Osteoblast (primary cell): ENCODE measurements at places on chromosomes 4 and X.

GRCh38 chrX:79259073-79259689 lies 108.0 kb downstream of the ITM2A start:
- H3K4me1 ChIP-seq: no peaks in the 10 kb centered on the region
- H3K36me3 ChIP-seq: no peaks in the 10 kb centered on the region
- DNase-seq: no peak
- H3K27ac ChIP-seq: no peak overlapping the region
- H3K27me3 ChIP-seq: no peaks in the 10 kb centered on the region

- no peak overlapping the region for H3K27ac ChIP-seq
- no peaks in the 10 kb centered on the region for H3K27me3 ChIP-seq
- no peaks in the 10 kb centered on the region for H3K4me1 ChIP-seq
- no peaks in the 10 kb centered on the region for H3K36me3 ChIP-seq
- no peak for DNase-seq
These were observed 16.9 kb downstream of the CYBB start for GRCh38 chrX:37796805-37797204.

GRCh38 chrX:134551376-134552048 lies 91.5 kb downstream of the HPRT1 start:
- H3K36me3 ChIP-seq: peaks cover 5% of the 10 kb centered on the region
- H3K27me3 ChIP-seq: no peaks in the 10 kb centered on the region
- no peak for DNase-seq
- peak overlapping the region; percentile 81 for H3K4me3 ChIP-seq

DNA sequence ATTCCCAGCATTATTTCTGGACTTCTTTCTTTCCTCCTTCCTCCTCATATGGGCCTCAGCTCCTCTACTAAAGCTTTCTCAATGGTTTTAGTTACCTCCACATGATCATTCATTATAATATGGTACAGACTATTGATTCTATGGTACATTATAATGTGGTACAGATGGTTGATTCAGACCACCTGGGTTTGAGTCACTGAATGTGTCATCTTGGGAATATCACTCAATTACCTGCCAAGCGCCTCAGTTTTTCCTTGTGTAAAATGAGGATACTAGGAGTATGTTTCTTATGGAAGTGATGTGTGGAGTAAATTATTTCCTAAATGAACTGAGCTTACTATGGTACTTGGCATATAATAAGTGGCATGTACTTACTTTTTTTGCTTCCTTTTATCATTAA lies 27.7 kb downstream of the SLIT2 start:
- H3K36me3 ChIP-seq: no peaks in the 10 kb centered on the region
- H3K27me3 ChIP-seq: no peaks in the 10 kb centered on the region
- H3K4me1 ChIP-seq: peaks cover 8% of the 10 kb centered on the region
- no peak overlapping the region for H3K27ac ChIP-seq
- no peak for DNase-seq

DNA sequence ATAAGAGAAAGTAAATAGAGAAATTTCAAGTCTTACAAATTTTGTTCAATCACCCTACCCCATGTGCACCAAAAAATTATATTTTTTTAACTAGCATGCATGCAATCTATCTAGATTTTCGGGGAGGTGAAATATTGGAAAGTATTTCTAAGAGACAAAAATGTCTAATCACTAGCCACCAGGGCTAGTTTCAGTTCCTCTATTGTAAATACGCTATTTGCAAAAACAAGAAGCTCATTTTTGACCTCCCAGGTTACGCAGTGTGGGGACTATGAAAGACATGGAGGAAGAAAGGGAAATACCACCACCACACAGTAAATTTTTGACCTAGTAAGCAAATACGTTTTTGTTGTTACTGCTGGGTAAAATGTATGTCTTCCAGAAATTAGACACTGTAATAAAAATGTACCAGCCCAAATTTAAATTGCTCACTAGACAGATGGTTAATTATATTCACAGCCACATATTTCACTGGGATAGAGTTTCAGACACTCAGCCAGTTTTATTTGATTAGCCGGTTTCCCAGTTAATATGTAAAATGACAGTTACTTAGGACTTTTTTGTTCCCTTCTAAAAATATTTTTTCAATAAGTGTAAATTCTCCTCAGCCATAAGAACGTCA lies 2.2 kb downstream of the NEXMIF start:
- no peaks in the 10 kb centered on the region for H3K4me1 ChIP-seq
- no peak overlapping the region for H3K27ac ChIP-seq
- no peaks in the 10 kb centered on the region for H3K36me3 ChIP-seq
- peaks cover 20% of the 10 kb centered on the region for H3K27me3 ChIP-seq
- no peak overlapping the region for H3K4me3 ChIP-seq
